Activated CD8-positive, alpha-beta T cell treated with anti-CD3 and anti-CD28 coated beads for 36 hours (primary cell): ENCODE measurements at places on chromosomes 4 and X. TPM values are rescaled to one million over a fixed set of nuclear protein-coding genes. Genes with fewer than 3 reads are reported as not detected.

EFHC2 gene
- 0.31 TPM for total RNA-seq

CHRDL1 gene
- total RNA-seq: not detected

ARHGEF6 gene
- total RNA-seq: 45.8 TPM

GRCh38 chr4:25817059-25817681, 45.6 kb downstream of the SEL1L3 start:
- H3K36me3 ChIP-seq: peaks cover 34% of the 10 kb centered on the region
- H3K4me1 ChIP-seq: no peaks in the 10 kb centered on the region
- DNase-seq: no peak
- no peak overlapping the region for H3K27ac ChIP-seq
